ENCODE measurements at places on chromosomes 3 and 15. TPM values are rescaled to one million over a fixed set of nuclear protein-coding genes. Genes with fewer than 3 reads are reported as not detected.

DNA sequence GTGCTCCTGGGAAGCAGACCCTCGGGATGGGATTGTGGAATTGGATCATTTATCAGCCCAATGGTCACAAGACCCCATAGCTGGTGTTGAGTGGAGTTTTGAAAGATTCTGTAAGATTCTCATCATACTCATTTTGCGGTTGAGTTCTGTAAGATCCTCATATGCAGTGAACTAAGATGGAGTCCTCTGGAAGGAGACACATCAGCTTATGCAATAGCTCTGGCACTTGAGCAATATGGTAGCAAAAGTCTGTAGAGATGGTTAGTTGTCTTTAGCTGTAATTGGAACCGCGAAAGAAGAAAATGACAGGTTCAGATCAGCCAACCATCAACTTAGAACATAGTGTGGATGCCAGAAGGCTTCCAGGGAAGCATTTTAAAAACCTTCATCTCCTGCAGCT is 184.5 kb upstream of the TSC22D2 start:
- DNase-seq = no peak

BCL2A1 gene
- 4.5 TPM for total RNA-seq

DNA sequence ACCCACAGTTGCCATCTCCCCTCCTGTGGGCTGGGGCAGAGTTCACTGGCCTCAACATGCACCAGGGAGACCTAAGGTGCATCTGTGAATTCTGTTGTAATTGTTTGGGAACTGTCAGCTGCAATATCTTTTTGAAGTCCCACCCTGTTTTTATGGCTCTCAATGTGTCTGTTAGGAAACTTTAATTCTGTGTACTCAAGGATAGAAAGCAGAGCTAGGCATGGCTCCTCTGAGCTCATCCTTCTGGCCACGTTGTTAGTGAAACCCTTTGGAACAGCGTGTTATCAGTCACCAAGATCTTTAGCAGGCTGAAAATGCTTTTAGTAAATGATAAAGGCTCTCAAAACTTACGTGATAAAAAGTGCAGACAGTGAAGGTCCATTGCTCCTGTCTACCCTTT is 33.6 kb upstream of the MTMR10 start:
- DNase-seq = no peak

- no peak for DNase-seq
These were observed 7.0 kb downstream of the C3orf52 start for GRCh38 chr3:112093180-112093522.

DNA sequence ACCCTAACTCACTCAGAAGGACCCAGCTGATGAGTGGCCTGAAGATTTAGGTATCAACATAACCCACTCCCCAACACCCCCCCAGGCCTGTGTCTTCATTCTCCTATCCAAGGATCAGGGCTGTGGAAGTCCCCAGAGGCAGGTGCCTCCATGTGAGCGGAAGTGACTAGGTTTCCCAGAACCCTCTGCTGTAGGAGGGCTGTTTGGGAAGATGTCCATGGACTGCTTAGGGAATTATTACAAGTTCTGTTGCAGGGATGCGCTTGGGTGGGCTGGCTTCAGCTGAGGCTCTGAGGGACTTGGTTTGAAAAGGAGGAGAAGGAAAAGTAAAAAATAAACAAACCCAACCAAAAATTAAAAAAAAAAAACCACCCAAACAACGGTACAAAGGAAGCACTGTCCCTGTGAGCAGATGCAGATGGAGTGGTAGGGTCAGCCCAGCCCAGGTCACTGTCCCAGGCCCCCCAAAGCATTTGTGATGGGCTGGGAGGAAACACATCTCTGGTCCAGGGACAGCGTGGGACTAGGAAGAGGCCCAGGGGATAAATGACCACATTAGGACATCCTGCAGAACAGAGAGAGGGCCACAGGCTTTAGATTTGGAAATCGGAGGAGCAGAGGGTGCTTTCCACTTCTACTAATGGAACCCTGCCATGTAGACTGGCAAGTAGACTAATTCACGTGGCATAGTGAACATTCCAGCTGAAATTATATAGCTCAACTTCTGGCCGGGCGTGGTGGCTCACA is 12.2 kb upstream of the APOD start:
- DNase-seq = no peak

GRCh38 chr3:72810063-72810462 is 38.2 kb downstream of the SHQ1 start:
- DNase-seq = no peak

SLC51A gene
- not detected for total RNA-seq

DNA sequence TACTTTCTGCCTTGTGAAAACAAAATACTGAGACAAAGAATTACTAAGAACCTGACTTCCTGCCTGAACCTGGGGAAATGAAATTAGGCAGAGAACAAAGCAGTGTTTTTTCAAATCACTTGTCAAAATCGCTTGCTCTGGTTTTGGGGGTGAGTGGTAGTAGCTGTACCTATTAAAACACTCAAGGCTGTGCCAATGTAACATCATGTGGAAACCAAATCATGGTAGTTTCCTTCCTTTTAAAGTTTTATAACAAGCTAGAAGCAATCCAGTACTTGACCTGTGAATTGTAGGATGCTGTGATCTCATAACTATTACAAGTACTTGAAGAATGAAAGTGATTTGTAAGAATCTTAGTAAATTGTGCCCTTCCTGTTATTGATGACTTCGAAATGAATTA is 6.7 kb downstream of the CMTM8 start:
- DNase-seq = no peak

USP19 gene
- total RNA-seq = 40.4 TPM

- DNase-seq = no peak
These were observed 16.6 kb downstream of the ABI3BP start for GRCh38 chr3:100976611-100977010.

GOLGA8M gene
- total RNA-seq = 0.67 TPM

DNA sequence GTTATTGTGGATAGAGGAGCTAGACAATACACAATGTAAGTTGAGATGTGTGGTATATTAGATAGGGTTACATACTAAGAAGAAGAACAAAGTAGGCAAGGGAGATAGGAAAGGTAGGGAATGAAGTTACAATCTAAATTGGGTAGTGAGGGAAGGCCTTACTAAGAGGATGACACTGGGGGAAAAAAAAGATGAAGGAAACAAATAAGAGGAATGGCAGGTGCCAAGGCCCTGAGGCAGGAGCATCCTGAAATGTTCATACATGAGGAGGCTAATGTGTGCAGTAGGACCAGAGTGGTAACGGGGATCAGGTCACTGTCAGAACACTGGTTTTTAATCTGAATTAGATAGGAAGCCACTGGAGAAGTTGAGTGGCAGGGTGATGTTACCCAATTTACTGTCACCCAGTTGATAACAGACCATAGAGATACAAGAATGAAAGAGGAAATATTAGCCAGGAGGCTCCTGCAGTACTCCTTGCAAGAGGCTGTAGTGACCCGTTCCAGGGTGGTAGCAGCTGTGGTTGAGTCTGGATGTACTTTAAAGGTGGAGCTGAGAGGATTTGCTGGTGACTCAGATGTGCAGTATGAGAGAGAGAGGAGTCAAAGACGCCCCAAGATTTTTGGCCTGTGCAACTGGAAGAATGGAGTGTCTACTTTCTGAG is 14.4 kb downstream of the RTP1 start:
- DNase-seq = no peak

DNA sequence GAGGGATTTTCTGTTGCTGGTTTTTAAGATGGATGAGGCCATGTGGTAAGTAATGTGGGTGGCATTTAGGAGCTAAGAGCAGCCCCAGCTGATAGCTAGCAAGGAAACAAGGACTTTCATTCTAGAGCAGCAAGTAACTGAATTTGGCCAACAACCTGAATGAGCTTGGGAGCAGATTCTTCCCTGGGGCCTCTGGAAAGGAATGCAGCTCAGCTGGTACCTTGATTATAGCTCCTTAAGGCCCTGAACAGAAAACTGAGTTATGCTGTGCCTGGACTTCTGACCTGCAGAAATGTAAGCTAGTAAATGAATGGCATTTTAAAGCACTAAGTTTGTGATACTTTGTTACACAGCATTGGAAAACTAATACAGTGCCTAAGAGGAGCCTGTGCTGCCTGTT is 565.5 kb downstream of the PDCD6IP start:
- no peak for DNase-seq

DNA sequence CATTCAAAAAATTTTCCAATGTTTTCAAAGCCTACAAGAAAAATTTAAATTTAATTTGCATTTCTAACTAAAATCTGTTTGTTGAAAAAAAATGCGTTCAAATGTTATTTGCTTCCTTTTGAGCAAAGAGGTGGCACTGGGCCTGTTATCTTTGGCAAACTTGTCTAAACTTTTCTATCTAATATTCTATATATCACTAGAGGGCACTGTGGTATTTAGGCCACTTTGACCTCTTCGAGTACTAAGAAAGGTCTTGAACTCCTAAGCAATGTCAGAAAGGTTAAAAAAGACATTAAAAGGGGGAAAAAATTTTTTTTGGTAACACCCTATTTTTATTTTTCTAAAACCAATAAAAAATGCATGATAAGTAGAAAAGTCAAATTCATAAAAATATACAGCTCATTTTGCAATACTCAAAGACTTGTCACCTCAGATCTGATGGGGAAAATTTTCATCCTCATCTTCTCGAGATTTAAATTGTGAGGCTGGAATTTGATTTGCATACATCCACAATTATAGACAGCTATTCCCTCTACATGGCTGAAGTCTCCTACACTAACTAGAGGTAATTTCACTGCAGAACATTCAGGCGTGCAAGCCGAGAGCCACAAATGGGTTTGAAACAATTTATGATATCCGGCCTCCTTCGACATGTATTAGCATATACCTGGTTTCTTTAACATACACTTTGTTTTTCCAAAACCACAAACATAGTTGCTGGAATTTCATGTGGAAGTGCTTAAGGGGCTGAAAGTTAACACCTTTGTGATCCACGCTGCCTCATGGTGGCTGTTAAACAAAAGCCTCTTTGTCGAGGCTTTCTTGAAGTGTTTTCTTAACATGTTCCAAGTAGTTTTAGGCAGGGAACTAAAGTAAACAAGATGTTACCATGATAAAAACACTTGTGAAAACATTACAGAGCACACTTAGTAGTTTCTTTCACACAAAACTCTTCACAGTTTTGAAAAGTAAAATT is 576.4 kb downstream of the FOXP1 start:
- no peak for DNase-seq

GRCh38 chr3:145259166-145259880 is 901.7 kb downstream of the PLOD2 start:
- no peak for DNase-seq

KLHL6 gene
- 2.0 TPM for total RNA-seq

- DNase-seq = no peak
These were observed 303.6 kb upstream of the LRRN1 start for GRCh38 chr3:3495611-3496010.

DNA sequence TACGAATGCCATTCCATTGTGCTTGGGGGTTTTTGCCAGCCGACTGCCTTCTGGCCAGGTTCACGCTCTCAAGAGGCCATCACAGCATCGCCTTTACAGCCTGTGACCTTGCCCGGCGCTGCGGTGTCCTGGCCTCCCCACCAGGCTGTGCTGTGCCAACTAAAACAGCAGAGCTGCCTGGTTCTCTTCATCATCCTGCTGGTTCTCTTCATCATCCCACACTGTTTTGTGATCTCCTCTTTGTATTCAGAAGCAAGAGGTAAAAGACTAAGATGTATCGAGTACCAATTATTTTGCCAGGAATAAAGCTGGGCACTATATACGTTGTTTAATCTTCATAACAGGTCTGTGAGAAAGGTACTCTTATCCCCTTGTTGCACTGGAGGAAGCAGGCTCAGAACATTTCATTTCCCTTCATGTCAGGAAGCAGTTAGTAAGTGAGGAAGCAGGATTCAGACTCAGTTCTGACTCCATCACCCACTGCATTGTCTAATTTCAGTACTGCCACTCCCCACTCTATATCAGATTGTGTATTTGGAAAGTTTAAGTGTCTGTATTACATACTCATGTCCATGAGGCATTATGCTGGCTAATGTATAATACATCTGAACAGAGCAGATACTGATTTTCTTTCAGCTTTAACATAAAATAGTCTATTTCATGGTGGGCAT is 92.7 kb downstream of the LRRC28 start:
- no peak for DNase-seq

GRCh38 chr3:122959339-122959738 is 68.2 kb downstream of the SEMA5B start:
- no peak for DNase-seq

GRCh38 chr3:69737392-69737791 is 1.9 kb upstream of the MITF start:
- DNase-seq = no peak

CCK gene
- not detected for total RNA-seq

DNA sequence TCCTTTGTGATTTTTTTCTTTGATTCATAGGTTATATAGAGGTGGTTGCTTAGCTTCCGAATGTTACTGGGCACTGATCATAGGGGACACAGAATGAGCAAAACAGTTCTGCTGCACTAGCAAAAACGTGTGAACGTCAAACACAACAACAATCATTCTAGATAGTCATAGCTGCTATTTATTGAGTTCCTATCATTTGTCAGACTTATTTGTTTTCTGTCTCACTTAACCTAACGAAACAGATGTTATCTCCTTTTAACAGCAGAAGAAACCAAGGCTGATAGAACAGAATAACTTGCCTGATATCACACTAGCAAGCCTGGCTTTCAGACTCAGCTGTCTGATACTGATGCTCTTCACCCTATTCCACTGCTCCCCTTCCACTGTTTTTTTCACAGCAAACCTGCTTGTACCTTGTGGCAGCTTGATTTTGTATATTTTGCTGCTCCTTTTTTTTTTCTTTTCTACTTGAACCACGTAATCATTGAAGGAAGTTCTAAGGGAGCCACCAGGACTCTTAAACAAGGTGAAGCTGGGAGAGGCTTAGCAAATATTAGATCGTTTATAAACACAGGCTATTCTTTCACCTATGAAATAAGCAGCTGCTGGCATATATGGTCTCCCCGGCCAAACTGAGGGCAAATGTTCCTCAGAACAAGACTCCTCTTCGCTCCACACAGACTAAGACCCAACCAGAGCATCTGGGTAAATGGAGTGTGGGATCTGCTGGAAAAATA is 78.8 kb downstream of the MCF2L2 start:
- DNase-seq = no peak

DNA sequence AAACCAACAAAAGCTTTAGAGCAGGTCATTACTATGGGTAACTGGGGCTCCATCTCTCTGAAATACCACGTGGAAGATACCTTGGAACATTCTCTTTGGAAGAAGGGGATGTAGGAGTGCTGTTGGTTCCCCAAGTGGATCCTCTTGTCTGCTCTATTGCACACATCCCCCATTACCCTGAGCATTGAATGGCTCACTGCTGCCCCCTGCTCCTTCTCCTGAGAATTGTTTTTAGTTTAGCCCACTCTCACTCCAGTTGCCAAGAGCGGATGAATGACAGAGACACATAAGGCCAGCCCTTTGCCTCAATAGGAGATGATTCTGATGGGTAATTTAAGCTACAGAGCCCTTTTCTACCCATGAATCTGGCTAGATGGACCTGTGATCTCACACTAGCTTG is 135.6 kb upstream of the SUCLG2 start:
- DNase-seq = no peak

GRCh38 chr15:47718497-47719437 is 1.5 kb downstream of the SEMA6D start:
- peak; percentile 80 for DNase-seq

CKMT1A gene
- total RNA-seq = not detected

CAND2 gene
- total RNA-seq = 13.1 TPM

EPB42 gene
- total RNA-seq = 0.43 TPM

Measured in posterior vena cava (tissue), 2 donors.